ENCODE measurements at places on chromosomes 2 and 18. TPM values are rescaled to one million over a fixed set of nuclear protein-coding genes. Genes with fewer than 3 reads are reported as not detected.
A peak's percentile ranks its signal among the peaks of the same experiment; 100 is the strongest.

Gene PDE1A
- 2.9 TPM for total RNA-seq

Gene RAB6C
- total RNA-seq: not detected

Gene GALR1
- not detected for total RNA-seq

Gene CYP27A1
- total RNA-seq: 16.5 TPM

Gene ARHGEF33
- 0.26 TPM for total RNA-seq

DNA sequence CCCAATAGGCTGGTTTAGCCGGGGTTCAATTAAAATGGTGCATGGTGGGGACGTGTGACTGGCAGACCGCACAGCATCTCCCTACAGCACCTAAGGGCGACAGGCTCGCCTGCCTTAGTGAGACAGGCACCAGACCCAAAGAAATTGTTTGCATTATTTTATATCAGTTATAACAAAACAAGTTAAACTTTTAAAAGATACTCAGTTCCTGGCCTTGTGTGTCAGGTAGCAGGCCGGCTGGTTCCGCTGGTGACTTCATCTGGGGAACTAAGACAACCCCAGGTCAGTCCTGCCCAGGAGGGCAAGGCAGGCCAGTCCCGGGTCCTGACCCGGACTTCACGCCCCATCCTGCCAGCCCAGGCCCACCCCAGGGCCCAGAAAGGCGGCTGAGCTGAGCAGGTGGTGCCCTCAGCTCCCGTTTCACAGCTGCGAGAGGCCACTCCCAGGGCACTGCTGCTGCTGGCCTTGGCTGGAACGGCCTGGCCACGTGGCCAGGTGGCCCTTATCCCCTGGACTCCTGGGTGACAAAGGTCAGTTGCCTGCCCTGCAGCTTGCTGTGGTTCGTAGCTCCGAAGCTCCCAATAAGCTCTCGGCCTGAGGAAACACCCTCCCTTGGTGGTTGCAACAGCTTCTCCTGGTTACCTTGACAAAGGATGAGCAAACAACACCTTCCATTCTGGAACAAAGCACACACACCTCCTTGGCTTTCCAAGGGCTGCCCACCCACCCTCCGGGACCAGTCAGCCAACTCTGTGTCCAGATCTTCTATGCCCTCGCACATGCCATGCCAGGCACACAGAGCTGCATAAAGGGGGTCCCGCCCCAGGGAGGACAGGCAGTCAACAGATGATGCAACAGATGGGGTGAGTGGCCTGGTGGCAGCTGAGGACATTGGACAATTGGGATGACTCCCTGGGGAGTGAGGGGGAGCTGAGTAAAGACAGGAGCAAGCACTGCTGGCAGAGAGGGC lies 11.3 kb upstream of the AGXT start:
- peak; percentile 18 for DNase-seq

GRCh38 chr2:8149985-8150539 lies 531.8 kb upstream of the ID2 start:
- no peak for DNase-seq

- no peak for DNase-seq
Observed at GRCh38 chr18:6734726-6735430, 5.4 kb downstream of the ARHGAP28 start.

GRCh38 chr18:22233266-22233665 lies 63.9 kb downstream of the GATA6 start:
- no peak for DNase-seq

- peak; percentile 57 for DNase-seq
Observed at GRCh38 chr2:25587361-25587760, 86.0 kb downstream of the DTNB start.

GRCh38 chr2:187708272-187708671 lies 154.0 kb upstream of the TFPI start:
- DNase-seq: no peak

DNA sequence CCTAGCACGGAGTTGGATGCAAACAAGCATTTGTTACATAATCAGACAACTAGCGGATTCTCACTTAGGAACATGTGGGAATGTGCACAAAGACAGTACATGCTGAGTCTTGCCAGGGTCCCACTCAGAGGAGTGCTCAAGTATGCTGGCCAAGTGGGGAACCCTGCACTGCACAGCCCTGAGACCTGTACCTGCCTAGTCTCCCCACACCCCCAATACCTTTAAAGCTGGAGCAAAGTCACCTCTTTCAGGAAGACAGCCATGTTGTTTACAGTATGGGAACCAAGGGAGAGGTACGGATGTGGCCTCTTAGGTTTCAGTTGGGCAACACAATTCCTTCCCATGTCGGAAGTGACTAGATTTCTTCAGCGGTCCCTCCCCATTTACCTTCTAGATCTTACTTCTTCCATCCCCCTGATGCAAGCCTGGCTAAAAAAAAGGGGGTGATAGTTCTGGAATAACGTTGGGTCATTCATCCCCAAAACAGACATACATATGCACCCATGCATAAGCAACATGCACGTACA lies 10.7 kb downstream of the CXCR1 start:
- DNase-seq: no peak

All from myocyte (in vitro differentiated cells).